ENCODE measurements at places on chromosomes 7 and 10. TPM values are rescaled to one million over a fixed set of nuclear protein-coding genes. Genes with fewer than 3 reads are reported as not detected.

- no peak for DNase-seq
Observed at GRCh38 chr7:159097661-159098423, 46.8 kb downstream of the VIPR2 start.

The ERCC6 gene
- polyA plus RNA-seq = 7.3 TPM

GRCh38 chr10:78892338-78893176 lies 176.2 kb upstream of the ZMIZ1 start:
- no peak for DNase-seq

The FBXO24 gene
- 0.43 TPM for polyA plus RNA-seq

DNA sequence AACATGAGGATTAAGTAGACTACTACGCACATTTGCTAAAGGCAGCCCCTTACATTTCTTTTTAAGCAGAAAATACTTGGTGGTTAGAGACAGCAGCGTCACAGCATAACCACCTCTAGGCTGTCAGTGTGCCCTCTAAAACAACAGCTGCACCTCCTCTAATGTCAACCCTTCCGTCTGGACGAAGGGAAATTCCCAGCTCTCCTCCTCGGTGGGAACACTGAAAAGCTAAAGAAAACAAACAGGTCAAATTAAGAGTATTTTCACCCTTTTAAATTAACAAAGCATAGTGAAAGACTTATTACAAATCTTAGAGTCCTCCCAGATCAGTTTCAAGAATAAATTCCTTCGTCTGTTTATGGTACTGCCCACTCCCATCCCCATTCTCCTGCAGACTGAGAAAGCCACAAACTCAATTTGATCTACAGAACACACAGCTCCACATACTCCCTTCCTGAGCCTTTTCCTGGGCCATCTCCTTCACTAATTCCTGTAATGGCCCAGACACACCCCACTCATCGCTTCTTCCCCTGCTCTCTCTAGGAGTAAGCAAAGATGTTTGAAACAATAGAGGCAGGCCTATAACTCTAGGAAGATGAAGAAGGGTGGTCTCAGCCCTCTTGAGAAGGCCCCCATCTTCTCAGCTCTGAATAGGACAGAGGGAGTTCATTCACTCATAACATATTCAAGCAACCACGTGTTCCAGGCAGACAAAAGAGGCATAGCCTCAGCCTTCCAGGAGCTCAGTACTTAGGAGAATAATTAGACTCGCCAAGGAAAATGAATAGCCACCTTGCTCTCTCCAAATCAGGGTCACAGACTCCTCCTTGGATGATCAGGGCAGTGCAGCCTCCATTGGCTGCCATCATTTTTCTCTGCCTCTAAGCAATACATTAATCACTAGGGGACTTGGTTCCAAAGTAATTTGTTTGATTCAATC lies 47.5 kb upstream of the HNRNPH3 start:
- DNase-seq = peak; percentile 68

Data from IMR-90 (cell line).